ENCODE measurements at places on chromosomes 2 and 18.

GRCh38 chr2:98804265-98804650, 73.3 kb upstream of the MGAT4A start:
- no peak for DNase-seq

GRCh38 chr2:65595630-65596029, 163.2 kb upstream of the SPRED2 start:
- no peak for DNase-seq

DNA sequence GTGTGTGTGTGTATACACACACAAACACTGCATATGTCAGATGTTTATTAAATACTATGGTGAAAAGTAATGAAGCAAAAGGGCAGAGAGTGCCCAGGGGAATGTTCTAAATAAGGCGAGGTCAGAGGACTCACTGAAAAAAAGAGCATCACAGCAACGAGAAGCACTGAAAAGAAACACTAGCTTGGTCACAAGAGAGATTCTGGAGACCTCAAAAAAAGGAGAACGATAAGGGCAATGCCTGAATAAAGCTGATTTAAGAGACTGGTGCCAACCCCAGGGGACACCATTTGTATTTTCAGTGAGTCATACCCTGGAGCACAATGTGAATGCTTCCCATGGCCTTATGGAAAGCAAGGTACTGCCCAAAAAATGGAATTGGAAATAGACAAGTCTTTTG, 14.5 kb downstream of the SLC40A1 start:
- no peak for DNase-seq

DNA sequence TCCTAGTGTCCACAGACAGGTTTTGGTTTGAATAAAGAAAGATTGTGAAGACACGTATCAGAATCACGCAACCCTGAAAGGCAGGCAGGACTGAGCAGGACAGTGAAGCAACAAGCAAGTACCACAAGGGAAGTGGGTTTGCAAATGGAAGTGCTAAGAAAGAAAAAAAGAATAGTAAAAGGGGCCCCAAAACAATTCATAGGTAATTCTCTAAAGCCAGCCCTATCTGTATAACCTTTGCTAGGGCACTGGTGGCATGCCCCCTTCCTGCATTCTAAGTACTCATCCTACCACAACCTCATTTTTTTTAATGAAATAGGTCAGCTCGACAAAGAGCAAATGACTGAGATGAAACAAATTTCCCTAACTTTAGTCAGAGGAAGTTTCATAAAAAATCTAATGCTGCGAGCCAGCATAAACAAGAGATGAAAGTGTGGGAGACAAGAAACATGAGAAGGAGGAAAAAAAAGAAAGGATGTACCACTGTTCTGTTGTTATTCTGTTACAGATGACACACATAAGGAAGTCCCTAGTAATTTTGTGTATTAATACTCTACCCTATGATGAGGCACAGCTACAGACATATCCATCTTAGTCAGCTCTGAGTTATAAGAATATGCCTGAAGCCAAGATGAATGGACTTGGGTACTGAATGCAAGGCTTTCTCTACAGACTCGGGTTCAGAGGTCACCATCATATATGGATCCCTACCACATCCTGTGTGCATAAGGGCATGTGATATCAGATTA, 32.2 kb downstream of the IKZF2 start:
- no peak for DNase-seq

DNA sequence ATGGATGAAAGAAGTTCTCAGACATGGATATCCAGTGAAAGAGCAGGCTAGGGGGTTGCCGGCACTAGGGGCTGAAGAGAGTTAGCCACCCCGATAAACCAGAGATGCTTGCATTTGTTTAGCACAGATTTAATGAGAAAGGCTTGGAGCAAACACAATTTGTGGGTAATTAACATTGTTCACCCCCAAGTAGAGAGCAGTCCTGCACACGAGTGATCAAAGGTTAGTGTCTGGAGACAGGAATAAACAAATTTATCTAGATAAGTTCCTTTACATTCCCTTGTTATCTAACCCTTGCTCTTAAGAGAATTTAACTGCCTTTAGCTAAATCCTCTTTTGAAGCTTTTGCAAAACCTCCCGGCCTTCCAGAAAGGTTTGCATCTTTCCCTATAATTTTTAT, 23.9 kb downstream of the HTR2B start:
- DNase-seq: no peak

- no peak for DNase-seq
These were observed 646.9 kb upstream of the ACVR2A start for GRCh38 chr2:147197754-147198483.

- no peak for DNase-seq
These were observed 44.1 kb upstream of the ACKR3 start for GRCh38 chr2:236525411-236525997.

DNA sequence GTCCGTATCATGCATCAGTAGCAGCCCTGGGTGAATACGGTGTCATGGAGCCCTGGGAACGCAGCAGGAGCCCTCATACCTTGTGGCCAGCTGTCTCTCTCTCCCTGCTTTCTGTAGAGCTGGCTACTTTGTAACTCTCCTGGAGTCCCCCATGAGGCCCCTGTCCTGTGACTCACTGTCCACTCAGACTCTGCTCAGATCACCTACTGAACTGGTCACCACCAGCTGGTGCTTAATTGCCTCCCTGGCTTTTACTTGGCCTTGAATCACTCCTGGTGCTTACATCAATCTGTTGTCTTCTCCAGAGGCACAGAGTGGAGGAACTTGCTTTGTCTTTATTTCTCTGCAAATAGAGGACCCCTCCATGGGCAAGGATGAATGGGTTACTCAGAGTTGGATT, 172.7 kb downstream of the HRH4 start:
- DNase-seq: no peak

DNA sequence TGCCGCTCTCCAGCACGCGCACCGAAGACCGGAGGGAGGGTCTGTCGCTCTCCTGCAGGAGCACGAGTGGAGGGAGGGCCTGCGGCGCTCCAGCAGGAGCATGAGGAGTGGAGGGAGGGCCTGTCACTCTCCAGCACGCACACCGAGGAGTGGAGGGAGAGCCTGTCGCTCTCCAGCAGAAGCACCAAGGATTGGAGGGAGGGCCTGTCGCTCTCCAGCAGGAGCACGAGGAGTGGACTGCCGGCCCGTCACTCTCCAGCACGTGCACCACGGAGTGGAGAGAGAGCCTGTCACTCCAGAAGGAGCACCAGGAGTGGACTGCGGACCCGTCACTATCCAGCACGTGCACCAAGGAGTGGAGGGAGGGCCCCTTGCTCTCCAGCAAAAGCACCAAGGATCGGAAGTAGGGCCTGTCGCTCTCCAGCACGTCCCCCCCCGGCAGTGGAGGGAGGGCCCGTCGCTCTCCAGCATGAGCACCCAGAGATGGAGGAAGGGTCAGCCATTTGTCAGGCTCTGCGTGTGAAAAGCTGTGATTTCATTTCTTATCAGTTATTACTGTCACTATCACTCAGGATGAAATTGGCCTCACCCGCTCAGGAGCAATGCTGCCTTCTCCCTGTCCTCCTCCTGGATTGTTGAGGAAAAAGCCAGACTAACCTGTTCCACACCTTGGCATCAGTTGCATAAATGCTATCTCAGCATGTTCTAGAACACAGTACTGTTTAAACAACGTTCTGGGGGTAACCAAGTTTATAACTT, 35.9 kb downstream of the ADI1 start:
- no peak for DNase-seq

DNA sequence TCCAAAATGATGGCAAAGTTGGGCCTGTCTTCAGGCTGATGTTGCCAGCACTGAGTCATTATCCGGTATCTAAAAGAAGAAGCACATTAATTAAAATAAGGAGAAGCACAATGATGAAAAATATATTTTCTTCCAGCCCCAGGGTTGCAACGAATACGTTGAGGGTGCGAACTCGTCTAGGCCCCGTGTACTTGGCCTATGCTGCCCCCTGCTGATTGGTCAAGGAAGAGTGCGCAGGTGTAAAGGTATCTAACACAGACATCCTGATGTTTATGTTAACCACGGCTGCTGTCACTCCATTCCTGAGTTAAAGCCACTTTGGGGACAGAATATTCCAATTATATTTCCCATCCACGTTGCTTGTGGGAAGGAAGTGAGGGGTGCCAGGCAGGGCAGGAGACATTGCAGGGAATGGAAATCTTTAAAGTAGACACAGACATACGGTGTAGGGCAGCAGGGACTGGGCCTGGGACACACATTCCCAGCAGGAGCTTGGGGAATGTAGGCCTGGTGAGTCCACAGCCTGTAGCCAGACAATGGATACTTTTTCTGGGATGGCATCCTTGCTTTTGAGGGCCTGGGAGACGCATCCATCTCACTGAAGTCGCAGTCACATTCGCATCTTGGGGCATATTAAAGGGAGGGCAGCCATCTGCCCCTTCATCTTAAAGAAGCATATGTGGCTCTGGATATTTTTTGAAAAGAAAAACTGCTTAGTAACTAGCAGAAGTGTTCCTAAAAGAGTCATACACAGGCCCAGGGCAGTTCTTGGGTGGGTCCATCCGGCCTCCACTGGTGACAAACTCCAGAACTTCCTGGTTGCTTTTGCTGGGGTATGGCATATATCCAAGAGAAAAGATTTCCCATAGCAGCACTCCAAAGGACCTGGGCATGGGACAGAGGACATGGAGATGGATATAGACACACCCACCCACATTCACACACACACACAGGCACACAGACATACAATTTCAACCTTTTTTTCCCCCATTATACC, 81.9 kb downstream of the CLIP4 start:
- peak; percentile 32 for DNase-seq

DNA sequence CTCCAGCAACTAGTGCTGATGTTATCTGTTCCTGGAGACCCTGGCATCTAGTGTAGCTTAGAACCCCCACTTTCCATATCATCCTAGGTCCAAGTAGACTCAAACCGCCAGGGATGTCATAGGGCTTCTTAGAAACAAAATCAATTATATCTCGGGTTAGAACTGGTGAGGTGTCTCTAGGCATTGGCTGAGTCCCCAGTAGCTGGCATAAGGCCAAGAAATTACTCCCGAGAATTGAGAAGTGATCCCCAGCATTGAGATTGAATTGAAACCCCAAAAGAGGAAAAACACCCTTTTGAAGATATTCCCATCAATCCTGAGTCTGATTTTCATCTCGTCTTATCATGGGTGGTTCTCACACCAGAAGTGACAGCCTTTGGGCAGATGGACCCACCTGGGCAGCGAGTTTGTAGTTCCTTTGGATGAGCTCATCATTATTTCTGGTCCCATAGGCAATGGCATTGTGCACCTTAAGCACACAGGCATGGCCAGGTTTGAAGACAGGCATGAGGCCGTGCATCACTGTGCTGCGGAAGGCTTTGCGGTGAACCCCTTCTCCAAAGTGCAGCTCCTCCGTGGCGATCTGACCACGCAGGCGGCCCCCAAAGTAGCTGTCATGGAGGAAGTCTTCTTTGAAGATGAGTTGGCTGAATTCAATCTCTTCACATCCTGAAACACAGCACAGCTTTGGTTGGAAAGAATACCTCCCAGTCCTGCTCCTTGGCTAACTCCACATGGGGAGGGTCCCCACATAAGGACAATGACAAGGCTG, 112.2 kb downstream of the ALPK2 start:
- DNase-seq: no peak

DNA sequence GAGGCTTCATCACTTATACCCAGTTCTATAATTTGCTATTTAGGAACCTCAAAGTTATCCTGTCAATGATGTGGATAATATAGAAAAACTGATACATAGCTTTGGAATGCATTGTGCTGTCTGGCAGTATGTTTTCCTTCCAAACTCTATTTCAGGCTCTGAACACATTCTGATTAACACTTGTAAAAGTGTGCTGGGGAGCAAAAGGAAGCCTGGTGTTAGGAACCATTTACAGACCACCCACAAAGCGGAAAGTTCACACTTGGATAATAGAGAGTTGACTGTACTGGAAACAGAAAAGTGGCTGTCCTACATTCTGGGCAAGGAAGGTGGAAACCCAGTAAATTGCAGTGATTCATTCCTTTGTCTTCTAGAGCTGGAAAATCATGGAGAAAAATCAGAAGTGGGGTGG, 114.5 kb upstream of the ZFP36L2 start:
- DNase-seq: no peak
